ENCODE measurements at places on chromosomes 5 and 9.

DNA sequence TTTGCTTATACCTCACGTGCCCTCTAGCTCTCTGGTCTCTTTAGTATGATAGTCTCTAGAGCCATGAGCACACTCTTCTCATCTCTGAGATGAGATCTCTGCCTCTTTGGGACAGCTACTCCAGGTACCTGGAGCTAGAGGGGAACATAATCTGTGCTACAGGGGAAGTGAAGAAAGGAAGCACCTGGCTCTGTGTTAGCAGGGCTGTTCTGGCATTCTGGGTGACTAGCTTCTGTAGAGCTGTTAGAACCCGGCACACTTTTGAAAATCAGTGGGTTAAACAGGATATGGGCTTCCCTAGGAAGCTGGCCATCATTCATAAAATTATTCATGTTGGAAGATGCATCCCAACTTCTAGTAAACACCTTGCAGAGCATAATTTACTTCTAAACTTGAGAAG, 224.8 kb downstream of the MCTP1 start:
- no peak for DNase-seq

DNA sequence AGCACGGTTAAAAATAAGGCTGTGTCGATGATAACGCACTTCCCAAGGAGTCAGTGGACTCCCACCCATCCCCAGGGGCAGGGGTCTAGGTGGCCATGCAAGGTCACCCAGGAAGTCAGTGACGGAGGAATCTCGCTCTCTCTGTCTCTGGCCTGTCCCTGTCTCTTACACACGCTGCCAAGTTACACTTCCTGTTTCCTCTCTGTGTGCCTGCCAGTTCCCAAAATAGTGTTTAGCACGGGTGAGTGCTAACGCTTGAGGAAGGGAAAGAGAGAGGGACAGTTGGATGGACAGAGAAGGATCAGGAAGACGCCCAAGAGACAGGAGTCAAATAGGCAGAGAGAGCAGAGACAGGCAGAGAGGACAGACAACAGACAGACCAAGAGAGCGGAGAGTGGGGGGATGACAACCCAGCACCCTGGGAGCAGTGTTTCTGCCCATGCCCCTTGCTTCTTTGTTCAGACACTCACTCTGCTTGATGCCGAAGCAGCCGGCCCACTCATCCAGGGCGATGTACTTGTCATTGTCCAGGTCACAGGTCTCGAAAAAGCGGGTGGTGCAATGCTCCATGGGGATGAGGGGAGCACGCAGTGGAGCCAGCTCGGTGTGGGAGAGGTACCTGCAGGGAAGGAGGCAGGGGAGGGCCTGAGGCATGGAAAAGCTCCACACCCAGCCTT, 23.0 kb downstream of the SPARC start:
- DNase-seq, result no peak

DNA sequence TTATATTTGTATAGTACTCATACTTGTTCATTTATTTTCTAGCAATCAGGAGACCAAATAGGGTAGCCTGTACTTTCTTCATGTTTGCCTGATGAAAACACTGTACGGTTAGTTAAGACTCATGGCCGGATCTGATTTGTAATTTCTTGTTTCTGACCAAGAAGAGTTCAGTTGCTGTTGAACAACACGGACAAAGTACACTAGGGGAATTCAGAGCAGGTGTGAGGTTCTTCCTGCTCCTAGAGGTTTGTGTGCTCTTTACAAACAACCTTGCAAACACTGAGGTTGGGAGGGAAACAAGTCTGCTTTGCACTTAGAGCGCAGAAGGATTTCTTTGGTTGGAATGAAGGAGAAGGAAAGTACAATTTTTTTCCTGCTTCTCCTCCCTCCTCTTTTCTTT, 69.7 kb downstream of the TRIO start:
- no peak for DNase-seq

DNA sequence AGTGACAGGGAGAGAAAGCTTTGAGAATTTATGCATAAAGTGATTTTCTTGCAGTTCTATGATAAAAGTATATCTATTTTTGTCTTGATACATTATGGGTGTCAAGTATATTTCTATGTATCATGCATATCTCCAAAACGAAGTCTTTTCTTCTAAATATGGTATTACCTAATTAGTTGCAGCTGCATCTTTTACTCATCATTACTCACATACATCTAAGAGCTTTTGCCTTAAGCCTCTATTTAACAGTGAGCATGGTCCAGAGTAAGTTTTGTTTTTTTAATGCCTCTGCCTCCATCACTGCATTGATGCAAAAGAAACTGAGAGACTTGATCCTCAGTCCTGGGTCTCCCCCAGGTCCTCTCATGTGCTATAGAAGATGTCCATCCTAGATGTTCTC, 40.0 kb upstream of the SMC5 start:
- no peak for DNase-seq

- no peak for DNase-seq
These were observed 20.1 kb upstream of the NSMF start for GRCh38 chr9:137478962-137479861.

GRCh38 chr9:120904978-120905301, 21.7 kb downstream of the TRAF1 start:
- DNase-seq, result no peak

GRCh38 chr5:80655231-80655774, 520 bp upstream of the DHFR start:
- DNase-seq, result no peak

GRCh38 chr5:150723845-150724244, 23.0 kb upstream of the RBM22 start:
- DNase-seq, result no peak

- DNase-seq, result no peak
These were observed 301.2 kb downstream of the TUSC1 start for GRCh38 chr9:25377039-25377438.

GRCh38 chr9:137694962-137695875, 76.4 kb downstream of the EHMT1 start:
- DNase-seq, result no peak

Data from stimulated activated CD4-positive, alpha-beta T cell treated with anti-CD3 and anti-CD28 coated beads, Interleukin-2, amount 100 ng/mL, for 24 hours (primary cell).